ENCODE measurements at places on chromosomes 3 and 15. TPM values are rescaled to one million over a fixed set of nuclear protein-coding genes. Genes with fewer than 3 reads are reported as not detected.

DNA sequence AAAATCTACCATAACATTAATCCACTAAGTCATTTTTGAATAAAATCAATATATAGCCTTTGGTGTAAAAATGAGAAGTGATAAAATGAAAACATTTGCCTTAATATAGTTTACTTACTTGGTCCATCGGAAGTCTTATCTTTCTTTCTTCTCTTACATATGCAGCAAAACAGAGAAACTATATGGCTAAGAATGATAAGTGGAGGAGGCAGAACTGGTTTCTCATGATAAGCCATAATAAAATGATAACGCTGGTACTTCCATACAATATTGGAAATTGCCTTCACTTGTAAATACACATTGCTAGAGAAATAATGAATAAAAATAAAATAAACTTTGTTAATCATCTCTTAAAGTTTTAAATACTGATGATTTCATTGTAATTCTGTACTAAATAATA, 47.8 kb upstream of the USP50 start:
- no peaks in the 10 kb centered on the region for H3K27me3 ChIP-seq
- no peak overlapping the region for H3K4me3 ChIP-seq
- no peaks in the 10 kb centered on the region for H3K4me1 ChIP-seq

- no peak for DNase-seq
- no peak overlapping the region for H3K4me3 ChIP-seq
- H3K27ac ChIP-seq, result peak overlapping the region; percentile 36
- H3K4me1 ChIP-seq, result no peaks in the 10 kb centered on the region
- no peaks in the 10 kb centered on the region for H3K36me3 ChIP-seq
Measured at GRCh38 chr15:96372554-96372953, 42.1 kb downstream of the NR2F2 start.

GRCh38 chr3:123791417-123791816, 92.7 kb downstream of the MYLK start:
- no peak overlapping the region for H3K4me3 ChIP-seq
- H3K27ac ChIP-seq, result no peak overlapping the region

DNA sequence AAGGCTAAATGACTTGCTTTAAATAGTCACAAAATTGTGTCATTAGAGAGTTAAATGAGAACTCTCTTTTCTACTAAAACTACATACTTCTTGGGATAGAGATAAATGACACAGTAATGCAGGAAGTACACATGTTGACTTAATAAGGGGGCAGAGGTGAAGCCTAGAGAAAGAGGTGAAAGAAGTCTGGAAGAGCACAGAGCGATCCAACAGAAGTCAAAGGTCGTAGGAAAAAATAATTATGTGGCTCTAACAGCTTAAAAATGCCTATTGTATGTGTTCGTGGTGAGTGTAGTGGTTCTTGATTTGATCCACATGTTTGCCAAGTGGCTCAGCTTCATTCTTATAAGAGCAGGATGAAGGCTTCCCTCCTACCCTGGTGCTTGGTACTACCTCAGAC, 61.7 kb downstream of the TMEM212 start:
- no peaks in the 10 kb centered on the region for H3K27me3 ChIP-seq
- no peak for DNase-seq
- no peak overlapping the region for H3K4me3 ChIP-seq
- no peaks in the 10 kb centered on the region for H3K4me1 ChIP-seq

DNA sequence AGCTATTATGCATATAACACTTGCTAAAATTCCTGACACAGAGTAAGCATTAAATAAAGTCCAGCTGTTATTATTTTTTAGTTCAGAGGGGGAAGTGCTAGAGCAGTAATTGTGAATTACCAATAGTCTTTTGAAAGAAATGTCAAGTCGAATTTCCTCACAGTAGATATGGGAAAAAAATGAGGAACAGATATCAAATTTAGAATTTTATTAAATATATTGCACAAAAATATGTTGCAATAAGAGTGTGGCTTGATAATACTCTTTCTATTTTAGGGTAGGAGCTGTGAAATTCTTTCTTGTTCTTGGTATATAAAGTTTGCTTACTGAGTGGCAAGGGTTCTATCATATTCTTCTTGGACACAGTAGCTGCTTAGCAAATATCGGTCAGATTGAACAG, 181.3 kb downstream of the NFKBIZ start:
- DNase-seq, result no peak
- no peaks in the 10 kb centered on the region for H3K4me1 ChIP-seq
- no peaks in the 10 kb centered on the region for H3K27me3 ChIP-seq
- H3K27ac ChIP-seq, result no peak overlapping the region
- H3K4me3 ChIP-seq, result no peak overlapping the region
- H3K36me3 ChIP-seq, result no peaks in the 10 kb centered on the region

ACAD11 gene
- total RNA-seq, result 39.2 TPM
